ENCODE measurements at places on chromosomes 4 and X.

DNA sequence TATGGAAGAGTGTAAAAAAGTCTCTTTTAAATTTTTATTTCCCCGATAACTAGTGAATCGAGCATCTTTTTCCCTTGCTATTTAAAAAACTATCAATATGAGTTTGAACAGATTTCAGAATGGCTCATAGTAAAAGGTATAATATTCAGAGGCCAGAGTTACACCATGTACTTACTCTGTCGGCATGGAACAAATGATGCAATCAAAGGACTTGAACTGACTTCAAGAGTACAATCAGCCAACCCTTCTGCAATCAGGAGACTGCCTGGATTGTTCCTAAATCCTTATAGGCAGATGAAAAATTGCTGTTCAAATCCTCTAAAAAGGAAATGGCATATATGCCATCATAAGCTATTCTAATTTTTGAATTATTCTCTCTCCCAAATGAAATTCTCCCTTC lies 273.3 kb downstream of the SH2D1A start:
- no peak for DNase-seq
- H3K4me1 ChIP-seq: no peaks in the 10 kb centered on the region
- H3K27me3 ChIP-seq: no peaks in the 10 kb centered on the region
- no peaks in the 10 kb centered on the region for H3K36me3 ChIP-seq
- no peak overlapping the region for H3K27ac ChIP-seq

GRCh38 chr4:101290654-101291053 lies 56.7 kb downstream of the PPP3CA start:
- H3K27ac ChIP-seq: no peak overlapping the region
- DNase-seq: no peak

- H3K4me3 ChIP-seq: no peak overlapping the region
- no peak for DNase-seq
- H3K4me1 ChIP-seq: no peaks in the 10 kb centered on the region
- H3K27me3 ChIP-seq: no peaks in the 10 kb centered on the region
- no peak overlapping the region for H3K27ac ChIP-seq
- H3K36me3 ChIP-seq: no peaks in the 10 kb centered on the region
Measured at GRCh38 chrX:150702966-150703694, 9.9 kb downstream of the MTMR1 start.

GRCh38 chrX:23610495-23610894 lies 56.8 kb upstream of the PRDX4 start:
- no peaks in the 10 kb centered on the region for H3K4me1 ChIP-seq
- no peaks in the 10 kb centered on the region for H3K27me3 ChIP-seq
- DNase-seq: no peak
- no peak overlapping the region for H3K4me3 ChIP-seq
- no peaks in the 10 kb centered on the region for H3K36me3 ChIP-seq

GRCh38 chrX:107171369-107172102 lies 34.7 kb downstream of the NUP62CL start:
- no peak overlapping the region for H3K27ac ChIP-seq
- H3K27me3 ChIP-seq: no peaks in the 10 kb centered on the region
- H3K4me3 ChIP-seq: no peak overlapping the region
- DNase-seq: no peak
- H3K36me3 ChIP-seq: no peaks in the 10 kb centered on the region
- H3K4me1 ChIP-seq: no peaks in the 10 kb centered on the region
